AG09309 (cell line): ENCODE measurements at places on chromosomes 5 and 9.

- no peak for DNase-seq
These were observed 22.1 kb downstream of the ANKRD33B start for GRCh38 chr5:10586008-10586407.

- no peak for DNase-seq
These were observed 110.0 kb downstream of the TLE1 start for GRCh38 chr9:81579381-81579780.

- DNase-seq: no peak
These were observed 55.4 kb downstream of the ADGRV1 start for GRCh38 chr5:90613918-90614504.

DNA sequence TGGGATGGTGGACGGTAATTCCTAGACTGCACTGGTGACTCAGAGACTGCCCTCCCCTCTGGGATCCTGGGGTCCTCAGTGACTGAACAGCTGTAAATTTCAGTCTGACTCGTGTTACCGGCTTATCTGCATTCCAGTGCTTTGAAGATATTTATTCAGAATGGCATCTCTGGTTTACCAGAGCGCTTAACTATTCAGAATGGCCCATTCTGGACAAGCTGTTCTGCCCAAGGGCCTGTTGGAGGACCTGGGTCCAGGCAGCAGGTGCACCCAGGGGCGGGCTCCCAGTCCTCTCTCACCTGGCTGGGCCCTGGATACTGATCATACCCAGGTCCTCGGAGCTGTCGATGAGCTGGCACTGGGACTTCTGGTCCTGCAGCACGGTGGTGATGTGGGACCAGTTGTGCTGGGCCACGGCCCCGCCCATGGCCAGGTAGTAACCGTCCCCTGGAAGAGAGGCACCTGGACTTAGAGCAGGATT lies 48.0 kb downstream of the SARDH start:
- no peak for DNase-seq

DNA sequence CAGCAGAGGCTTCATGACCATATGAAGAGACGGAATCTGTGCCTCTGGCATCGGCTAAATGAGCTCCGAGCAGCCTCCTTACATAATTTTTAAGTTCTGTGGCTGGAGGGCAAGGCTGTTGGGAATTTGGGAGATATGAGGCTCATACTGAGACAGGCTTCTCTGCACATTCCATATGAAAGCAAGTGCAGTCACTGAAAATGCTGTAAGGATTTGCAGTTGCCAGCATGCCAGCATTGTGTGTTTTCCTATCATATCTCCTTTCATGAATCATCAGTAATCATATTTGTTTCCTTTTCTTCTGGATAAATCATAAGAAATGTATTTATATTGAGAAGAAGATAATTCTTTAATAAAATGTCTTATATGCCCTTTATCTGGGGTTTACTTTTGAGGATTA lies 775.4 kb downstream of the SEMA5A start:
- DNase-seq: no peak

DNA sequence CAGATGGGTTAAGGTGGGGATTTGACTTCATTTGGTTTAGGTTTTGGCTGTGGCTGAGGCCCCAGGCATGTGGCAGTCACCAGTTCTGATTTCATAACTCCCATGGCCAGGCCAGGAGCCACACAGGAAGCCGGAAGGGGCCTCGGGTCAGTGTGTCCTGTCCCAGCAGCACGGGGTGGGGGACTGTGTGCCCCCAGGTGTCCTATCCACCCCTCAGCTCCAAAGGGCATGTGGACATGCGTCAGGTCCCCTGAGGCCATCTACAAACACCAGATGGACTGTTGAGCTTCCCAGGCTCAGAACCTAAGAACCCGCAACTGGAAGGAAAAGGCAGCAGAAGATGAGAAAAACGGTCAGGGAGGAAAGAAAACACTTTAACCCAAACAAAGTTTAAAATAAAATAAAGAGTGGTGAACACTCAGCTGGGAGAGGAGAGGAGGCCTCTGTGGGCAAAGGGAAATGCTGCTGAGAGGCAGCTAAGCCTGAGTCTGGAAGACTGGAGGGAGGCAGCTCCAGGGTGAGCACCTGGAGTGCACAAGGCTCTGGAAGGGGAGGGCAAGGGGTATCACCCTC lies 260.8 kb downstream of the AUH start:
- DNase-seq: no peak

DNA sequence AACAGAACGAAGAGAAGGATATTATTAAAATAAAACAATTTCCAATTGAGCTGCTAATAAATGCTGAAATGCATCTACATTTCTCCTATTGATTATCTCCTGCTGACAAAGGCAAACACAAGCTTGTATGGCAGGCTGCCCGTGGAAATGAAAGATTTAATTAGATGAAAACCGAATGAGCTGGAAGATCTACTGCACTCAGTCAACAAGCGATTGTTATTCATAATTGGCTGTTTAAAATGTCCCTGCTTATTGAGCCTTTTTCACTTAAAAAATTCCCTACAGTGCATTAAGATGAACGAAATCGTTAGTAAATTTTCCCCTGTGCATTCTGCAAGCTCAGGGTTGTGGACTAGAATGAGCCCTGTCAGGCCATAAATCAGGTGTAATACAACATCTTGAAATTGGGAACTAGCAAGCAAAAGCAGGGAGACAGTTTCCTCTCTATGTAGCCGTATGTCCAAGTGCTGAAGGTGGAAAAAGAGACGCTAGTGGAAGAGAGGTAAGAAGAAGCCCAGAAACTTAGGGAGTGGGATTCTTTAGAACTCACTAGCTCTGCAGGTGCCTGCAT lies 28.5 kb upstream of the KIF4B start:
- no peak for DNase-seq

- no peak for DNase-seq
These were observed 21.4 kb downstream of the LHFPL2 start for GRCh38 chr5:78627175-78627574.

GRCh38 chr5:157616785-157617184 lies 35.5 kb downstream of the SOX30 start:
- no peak for DNase-seq

GRCh38 chr9:127943011-127943662 lies 5.5 kb upstream of the DPM2 start:
- DNase-seq: no peak

DNA sequence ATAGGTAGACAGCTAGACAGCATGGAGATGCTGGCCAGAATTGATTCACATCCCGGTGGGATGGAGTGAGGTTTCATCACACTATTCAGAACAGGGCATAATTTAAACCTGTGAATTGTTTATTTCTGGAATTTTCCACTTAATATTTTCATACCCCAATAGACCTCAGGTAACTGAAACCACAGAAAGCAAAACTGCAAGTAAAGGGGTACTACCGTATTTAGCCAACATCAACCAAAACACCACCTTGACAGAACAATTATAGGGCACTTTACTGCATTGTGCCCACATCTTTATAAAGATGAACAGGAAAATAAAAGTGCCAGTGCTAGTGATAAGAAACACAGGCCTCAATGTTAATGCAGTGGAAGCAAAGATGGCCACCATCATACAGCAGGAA lies 7.5 kb downstream of the SERINC5 start:
- DNase-seq: no peak

DNA sequence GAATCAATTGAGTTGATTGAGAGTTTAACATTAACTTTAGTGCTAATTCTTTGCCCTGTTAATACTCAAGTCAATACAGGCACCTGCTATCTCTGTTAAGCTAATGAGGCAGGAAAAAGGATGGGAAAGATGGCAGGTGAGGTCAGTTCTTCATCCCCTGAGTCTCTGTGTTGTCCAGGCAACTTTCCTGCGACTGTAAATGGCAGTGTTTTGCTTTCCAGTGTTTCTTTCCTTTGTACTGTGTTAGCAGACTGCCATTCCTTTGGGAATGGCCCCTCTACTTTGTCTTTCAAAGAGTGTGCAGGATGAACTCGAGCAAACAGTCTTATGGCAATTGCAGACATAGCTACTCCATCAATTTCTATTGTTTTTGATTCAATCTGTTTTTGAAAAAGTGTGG lies 202.2 kb upstream of the VLDLR start:
- no peak for DNase-seq

DNA sequence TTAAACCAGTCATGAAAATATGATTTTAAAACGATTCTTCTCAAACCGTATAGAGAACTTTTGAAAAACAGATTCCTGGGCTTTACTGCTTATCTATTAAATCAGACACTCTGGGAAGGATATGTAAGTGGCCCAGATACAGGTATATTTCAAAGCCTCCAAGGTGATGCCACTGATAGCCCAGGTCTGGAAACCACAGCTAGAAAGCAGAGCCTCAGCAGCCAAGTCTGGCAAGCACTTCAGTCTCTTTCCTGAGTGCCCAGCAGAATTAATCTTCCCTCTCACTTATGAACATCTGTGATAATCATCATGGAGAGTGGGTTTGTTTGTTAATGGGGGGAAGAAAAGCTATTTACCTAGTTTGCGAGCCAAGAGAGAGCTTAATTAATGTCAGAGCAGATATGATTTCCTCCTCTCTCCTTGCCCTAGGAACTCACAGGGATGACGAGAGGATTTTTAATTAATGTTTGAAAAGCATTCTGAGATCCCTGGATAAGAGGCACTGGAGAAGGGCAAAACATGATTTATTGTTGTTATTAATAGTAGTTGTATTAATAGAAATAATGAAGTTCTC lies 368.4 kb downstream of the TLE1 start:
- DNase-seq: no peak

GRCh38 chr5:16043349-16043965 lies 136.1 kb downstream of the MARCHF11 start:
- no peak for DNase-seq
